ENCODE measurements at places on chromosomes 11 and 22. TPM values are rescaled to one million over a fixed set of nuclear protein-coding genes. Genes with fewer than 3 reads are reported as not detected.

GRCh38 chr11:23112987-23113886, 253.0 kb upstream of the CCDC179 start:
- no peak overlapping the region for H3K4me3 ChIP-seq
- H3K36me3 ChIP-seq, result no peaks in the 10 kb centered on the region
- H3K27me3 ChIP-seq, result no peaks in the 10 kb centered on the region
- H3K4me1 ChIP-seq, result no peaks in the 10 kb centered on the region
- H3K27ac ChIP-seq, result no peak overlapping the region

GRCh38 chr11:62830904-62831519, 839 bp downstream of the STX5 start:
- peaks cover 46% of the 10 kb centered on the region for H3K36me3 ChIP-seq
- H3K27me3 ChIP-seq, result no peaks in the 10 kb centered on the region
- peak overlapping the region; percentile 84 for H3K4me3 ChIP-seq
- peak; percentile 25 for DNase-seq
- H3K4me1 ChIP-seq, result peaks cover 31% of the 10 kb centered on the region

- no peak overlapping the region for H3K27ac ChIP-seq
- H3K4me3 ChIP-seq, result no peak overlapping the region
- no peak for DNase-seq
- H3K27me3 ChIP-seq, result peaks cover 2% of the 10 kb centered on the region
- no peaks in the 10 kb centered on the region for H3K36me3 ChIP-seq
These were observed 56.1 kb downstream of the SYN3 start for GRCh38 chr22:33002035-33002434.

DBX1 gene
- not detected for total RNA-seq

GRCh38 chr11:1160231-1161101, 2.7 kb downstream of the MUC5AC start:
- H3K36me3 ChIP-seq, result no peaks in the 10 kb centered on the region
- no peak for DNase-seq
- no peak overlapping the region for H3K27ac ChIP-seq
- no peaks in the 10 kb centered on the region for H3K27me3 ChIP-seq

CD82 gene
- total RNA-seq, result 208 TPM

OSBP gene
- 41.5 TPM for total RNA-seq

GRCh38 chr11:86138958-86139357, 70.1 kb upstream of the PICALM start:
- H3K4me3 ChIP-seq, result peak overlapping the region; percentile 44
- peak; percentile 60 for DNase-seq
- peaks cover 68% of the 10 kb centered on the region for H3K4me1 ChIP-seq
- peak overlapping the region; percentile 94 for H3K27ac ChIP-seq
- H3K36me3 ChIP-seq, result peaks cover 10% of the 10 kb centered on the region

DNA sequence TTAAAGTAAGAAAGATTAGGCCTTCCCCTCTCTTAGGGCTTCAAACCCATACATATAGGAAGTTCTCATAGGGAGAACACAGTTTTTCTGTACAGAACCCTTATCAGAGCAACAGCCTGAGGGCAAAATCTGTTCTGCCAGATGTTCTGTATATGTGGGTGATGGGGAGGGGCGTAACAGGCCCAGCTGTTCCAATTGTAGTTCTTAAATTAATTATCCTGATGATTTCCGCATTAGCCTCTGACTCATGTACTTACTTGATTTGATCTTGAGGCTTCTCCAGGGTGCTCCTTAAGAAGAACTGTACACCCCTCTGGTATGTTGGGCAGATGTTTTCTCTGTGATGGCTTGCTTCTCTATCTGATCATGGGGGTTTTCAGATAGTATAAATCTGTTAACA, 123.1 kb upstream of the C11orf87 start:
- no peak overlapping the region for H3K4me3 ChIP-seq
- H3K27ac ChIP-seq, result no peak overlapping the region
- no peaks in the 10 kb centered on the region for H3K36me3 ChIP-seq

DNA sequence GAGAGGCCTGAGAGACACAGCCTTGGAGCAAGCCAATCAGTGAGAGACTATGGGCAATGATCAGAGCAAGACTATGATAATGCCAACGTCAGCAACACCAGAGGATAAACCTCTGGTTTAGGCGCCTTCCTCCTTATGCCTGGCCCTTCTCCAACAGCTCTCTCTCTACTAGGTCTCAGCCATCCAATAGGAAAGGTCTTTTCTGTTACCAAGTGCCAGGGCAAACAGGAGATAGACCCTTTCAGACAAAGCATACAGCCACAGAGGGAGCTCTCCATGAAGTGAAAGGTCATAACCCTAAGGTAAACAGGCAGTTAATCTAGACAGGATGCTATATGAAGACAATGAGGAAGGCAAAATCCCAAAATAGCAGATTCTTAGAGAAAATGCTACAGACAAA, 9.5 kb downstream of the STK33 start:
- DNase-seq, result no peak
- H3K27me3 ChIP-seq, result peaks cover 28% of the 10 kb centered on the region
- no peak overlapping the region for H3K27ac ChIP-seq

GRK3 gene
- total RNA-seq, result 24.1 TPM

MYEOV gene
- not detected for total RNA-seq

DNA sequence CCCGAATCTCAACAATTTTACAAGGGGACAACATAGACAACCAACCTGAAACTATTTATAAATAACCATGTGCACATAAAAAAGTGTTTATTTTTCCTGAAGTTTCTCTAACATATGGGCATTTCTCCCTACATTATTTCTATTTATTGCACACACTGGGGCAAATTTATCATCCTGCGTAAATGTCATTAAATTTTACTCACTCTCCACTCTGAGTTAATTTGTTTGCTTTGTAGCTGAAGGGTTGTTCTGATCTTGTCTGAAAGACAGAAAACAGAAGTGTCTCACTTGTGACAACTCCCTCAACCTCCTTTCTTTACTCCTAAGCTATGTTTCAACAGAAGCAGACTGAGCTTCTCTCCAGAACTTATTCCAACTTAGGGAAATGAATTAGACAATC, 194.2 kb downstream of the HIPK3 start:
- H3K27ac ChIP-seq, result no peak overlapping the region
- no peak for DNase-seq
- peaks cover 20% of the 10 kb centered on the region for H3K27me3 ChIP-seq
- H3K4me1 ChIP-seq, result no peaks in the 10 kb centered on the region
- no peaks in the 10 kb centered on the region for H3K36me3 ChIP-seq
- H3K4me3 ChIP-seq, result no peak overlapping the region

- peak; percentile 33 for DNase-seq
- H3K27me3 ChIP-seq, result peaks cover 49% of the 10 kb centered on the region
- peaks cover 14% of the 10 kb centered on the region for H3K4me1 ChIP-seq
- H3K4me3 ChIP-seq, result peak overlapping the region; percentile 48
- H3K36me3 ChIP-seq, result peaks cover 6% of the 10 kb centered on the region
- H3K27ac ChIP-seq, result no peak overlapping the region
These were observed 428 bp downstream of the SCN3B start for GRCh38 chr11:123653827-123654565.

GRCh38 chr22:49951986-49952896, 8.3 kb upstream of the PIM3 start:
- no peaks in the 10 kb centered on the region for H3K27me3 ChIP-seq
- no peaks in the 10 kb centered on the region for H3K36me3 ChIP-seq
- no peak for DNase-seq
- H3K4me1 ChIP-seq, result no peaks in the 10 kb centered on the region
- H3K27ac ChIP-seq, result no peak overlapping the region

INS gene
- not detected for total RNA-seq

DNA sequence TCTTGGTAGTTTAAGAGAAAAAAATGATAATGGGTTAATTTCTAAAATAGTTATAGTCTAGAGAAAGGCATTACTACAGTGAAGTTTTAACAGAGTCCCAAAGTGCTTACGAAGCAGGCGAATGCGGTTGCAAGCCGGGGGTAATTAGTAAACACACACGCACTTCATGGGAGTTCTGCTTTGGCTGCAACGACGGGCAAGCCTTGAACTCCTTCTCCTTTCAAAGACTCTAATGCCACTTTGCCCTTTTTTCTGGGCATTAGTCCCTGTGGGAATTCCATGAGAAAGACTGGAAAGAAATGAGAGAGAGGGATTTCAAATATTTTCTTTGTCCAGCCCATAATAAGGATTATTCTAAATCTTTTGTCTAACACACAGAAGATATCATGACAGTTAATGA, 66.1 kb downstream of the TENM4 start:
- H3K4me3 ChIP-seq, result no peak overlapping the region
- DNase-seq, result no peak
- H3K27me3 ChIP-seq, result peaks cover 5% of the 10 kb centered on the region
- H3K27ac ChIP-seq, result no peak overlapping the region
- H3K4me1 ChIP-seq, result no peaks in the 10 kb centered on the region

GRCh38 chr11:69721745-69722144, 17.9 kb upstream of the FGF19 start:
- DNase-seq, result no peak
- peaks cover 37% of the 10 kb centered on the region for H3K27me3 ChIP-seq
- H3K4me1 ChIP-seq, result no peaks in the 10 kb centered on the region
- H3K36me3 ChIP-seq, result no peaks in the 10 kb centered on the region
- H3K27ac ChIP-seq, result no peak overlapping the region

DNA sequence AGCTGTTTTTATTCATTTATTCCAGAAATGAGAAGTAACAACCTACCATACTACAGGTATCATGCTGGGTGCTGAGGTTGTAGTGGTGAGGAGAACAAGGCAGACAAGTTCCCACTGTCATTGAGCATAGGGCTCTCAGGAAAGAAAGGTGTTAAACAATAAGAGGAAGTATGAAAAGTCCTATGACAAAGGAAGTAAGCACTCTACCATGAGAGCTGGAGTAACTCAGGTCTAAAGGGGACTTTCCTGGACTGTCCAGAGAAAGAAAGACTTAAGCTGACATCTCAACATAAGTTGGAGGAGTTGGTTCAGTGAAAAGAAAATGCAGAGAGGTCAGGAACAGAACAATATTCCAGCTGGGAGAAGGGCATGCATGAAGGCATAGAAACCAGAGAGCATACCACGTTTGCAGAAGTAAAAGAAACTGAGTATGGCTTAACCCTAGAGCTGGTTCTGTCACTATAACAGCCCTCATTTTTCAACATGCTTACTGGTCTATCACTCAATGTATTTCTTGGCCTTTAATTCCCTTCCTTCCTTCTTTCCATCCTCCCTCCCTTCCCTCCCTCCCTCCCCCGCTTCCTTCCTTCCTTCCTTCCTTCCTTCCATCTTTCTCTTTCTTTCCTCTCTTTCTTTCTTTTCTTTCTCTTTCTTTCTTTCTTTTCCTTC, 137.8 kb upstream of the BDNF start:
- H3K36me3 ChIP-seq, result no peaks in the 10 kb centered on the region
- H3K27ac ChIP-seq, result no peak overlapping the region
- no peak for DNase-seq
- H3K4me3 ChIP-seq, result no peak overlapping the region
- no peaks in the 10 kb centered on the region for H3K4me1 ChIP-seq
- no peaks in the 10 kb centered on the region for H3K27me3 ChIP-seq

DNA sequence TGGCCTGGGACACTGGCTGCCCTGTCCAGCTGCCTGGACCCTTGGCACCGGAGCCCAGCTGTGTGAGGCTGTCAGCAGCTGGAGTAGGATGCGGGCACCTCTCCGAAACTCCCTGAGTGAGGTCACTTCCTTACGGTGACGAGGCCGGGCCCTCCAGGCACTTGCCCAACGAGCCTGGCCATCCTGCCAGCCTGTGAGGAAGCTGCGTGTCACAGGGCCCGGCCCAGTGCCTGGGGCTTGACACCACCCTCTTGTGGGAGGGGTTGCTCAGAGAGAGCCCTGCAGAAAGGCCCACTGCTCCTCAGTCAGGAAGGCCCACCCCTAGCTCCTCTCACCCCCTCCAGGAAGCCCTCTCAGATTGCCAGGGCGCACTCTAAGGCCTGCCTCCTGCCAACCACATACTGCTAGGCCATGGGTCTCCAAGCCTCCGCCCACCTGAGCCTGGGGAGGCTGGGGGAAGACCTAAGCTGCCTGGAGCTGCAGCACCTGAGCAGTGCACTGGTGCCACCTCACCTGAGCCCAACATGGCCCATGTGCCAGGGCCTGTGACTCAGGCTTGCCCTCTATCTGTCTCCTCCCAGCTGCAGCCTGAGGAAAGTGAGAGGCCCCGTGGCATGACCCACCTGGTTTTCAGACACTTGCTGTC, 4.3 kb upstream of the PHLDA2 start:
- no peak overlapping the region for H3K4me3 ChIP-seq
- peaks cover 12% of the 10 kb centered on the region for H3K36me3 ChIP-seq
- H3K4me1 ChIP-seq, result peaks cover 33% of the 10 kb centered on the region
- peak; percentile 82 for DNase-seq
- H3K27ac ChIP-seq, result peak overlapping the region; percentile 74

GRCh38 chr11:116166573-116167465, 606.0 kb downstream of the BUD13 start:
- H3K4me1 ChIP-seq, result no peaks in the 10 kb centered on the region
- H3K4me3 ChIP-seq, result no peak overlapping the region
- H3K36me3 ChIP-seq, result no peaks in the 10 kb centered on the region
- no peaks in the 10 kb centered on the region for H3K27me3 ChIP-seq
- no peak for DNase-seq

IL18 gene
- total RNA-seq, result not detected

GRCh38 chr11:119371778-119372182, 9.7 kb downstream of the USP2 start:
- no peaks in the 10 kb centered on the region for H3K36me3 ChIP-seq
- no peak for DNase-seq
- no peak overlapping the region for H3K4me3 ChIP-seq
- peaks cover 7% of the 10 kb centered on the region for H3K27me3 ChIP-seq
- peaks cover 18% of the 10 kb centered on the region for H3K4me1 ChIP-seq

VSIG2 gene
- total RNA-seq, result 0.38 TPM

EEF1G gene
- total RNA-seq, result 999 TPM

INSC gene
- 0.15 TPM for total RNA-seq

TMX2 gene
- total RNA-seq, result 53.6 TPM

- DNase-seq, result no peak
- peaks cover 74% of the 10 kb centered on the region for H3K36me3 ChIP-seq
- no peak overlapping the region for H3K27ac ChIP-seq
- no peaks in the 10 kb centered on the region for H3K27me3 ChIP-seq
These were observed 103.7 kb downstream of the PPP6R3 start for GRCh38 chr11:68564261-68564660.

DNA sequence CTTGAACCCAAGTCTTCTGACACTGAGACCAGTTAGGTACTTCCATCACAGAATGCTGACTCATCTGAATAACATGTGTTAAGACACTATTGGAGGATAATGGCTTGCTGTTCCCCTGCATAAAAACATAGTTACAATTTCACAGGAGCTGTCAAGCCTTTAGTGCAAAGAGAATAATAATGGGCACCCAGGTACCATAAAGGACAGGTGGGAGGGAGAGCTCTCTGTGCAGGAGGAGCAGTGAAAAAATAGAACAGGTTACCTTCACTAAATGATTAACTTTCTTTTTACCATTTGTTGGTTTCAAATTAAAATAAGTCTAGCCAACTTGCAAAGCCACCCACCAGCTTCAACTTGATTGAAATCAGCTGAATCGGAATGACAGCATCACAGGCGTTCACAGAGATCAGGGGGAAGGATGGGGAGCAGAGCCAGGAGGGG, 173.2 kb downstream of the DSCAML1 start:
- H3K4me3 ChIP-seq, result no peak overlapping the region
- H3K27me3 ChIP-seq, result peaks cover 6% of the 10 kb centered on the region
- H3K27ac ChIP-seq, result no peak overlapping the region
- H3K36me3 ChIP-seq, result no peaks in the 10 kb centered on the region

- no peak overlapping the region for H3K4me3 ChIP-seq
- no peaks in the 10 kb centered on the region for H3K36me3 ChIP-seq
- no peaks in the 10 kb centered on the region for H3K4me1 ChIP-seq
- peaks cover 3% of the 10 kb centered on the region for H3K27me3 ChIP-seq
- H3K27ac ChIP-seq, result no peak overlapping the region
These were observed 91.3 kb upstream of the KCNQ1OT1 start for GRCh38 chr11:2791139-2791520.

- no peak overlapping the region for H3K4me3 ChIP-seq
- H3K27me3 ChIP-seq, result no peaks in the 10 kb centered on the region
- no peaks in the 10 kb centered on the region for H3K36me3 ChIP-seq
These were observed 98.7 kb upstream of the CRYBB3 start for GRCh38 chr22:25100948-25101347.

AIP gene
- total RNA-seq, result 152 TPM
